Hematopoietic multipotent progenitor cell treated with erythropoietin and hydrocortisone succinate and interleukin-3 and kit ligand, for 17 days (in vitro differentiated cells): ENCODE measurements at places on chromosomes 16 and 17.

DNA sequence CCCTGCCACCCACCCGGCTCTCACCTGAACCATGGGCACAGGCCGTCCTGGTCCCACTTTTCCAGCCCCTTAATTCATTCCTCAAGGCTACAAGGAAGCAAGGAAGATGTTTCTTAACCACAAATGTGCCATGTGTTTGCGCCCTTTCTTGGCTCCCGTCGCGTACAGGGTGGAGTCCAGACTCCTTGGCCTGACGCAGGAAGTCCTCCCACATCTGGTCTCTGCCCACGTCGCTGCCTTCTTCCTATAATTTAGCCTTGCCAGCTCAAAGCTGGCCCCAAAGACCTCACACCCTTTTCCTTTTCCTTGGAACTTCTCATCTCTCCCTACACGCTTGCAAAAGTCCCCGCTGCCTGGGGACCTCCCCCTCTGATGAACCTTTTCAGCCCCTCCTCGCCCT is 38.8 kb upstream of the BHLHA9 start:
- no peak for DNase-seq

DNA sequence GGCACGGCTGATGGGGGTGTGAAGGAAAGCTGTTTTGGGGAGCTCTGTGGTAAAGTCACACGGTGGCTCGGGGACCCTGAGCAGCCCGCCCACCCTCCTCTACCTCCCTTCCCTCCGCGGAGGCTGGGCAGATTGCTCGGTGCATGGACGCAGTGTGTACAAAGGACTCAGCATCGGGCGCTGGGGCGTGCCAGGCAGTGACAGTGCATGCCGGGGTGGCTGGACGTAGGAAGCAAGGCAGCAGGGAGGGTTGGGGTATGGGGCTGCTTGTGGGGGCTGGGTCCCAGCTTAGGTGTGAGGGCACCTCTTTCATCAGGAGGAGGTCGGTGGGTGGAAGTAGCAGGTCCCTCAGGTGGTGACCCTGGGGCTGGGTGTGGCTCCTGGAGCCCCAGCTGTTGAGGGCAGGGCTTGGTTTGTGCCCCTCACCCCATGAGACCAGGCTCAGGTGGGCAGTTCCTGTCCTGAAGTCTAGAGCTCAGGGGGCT is 159.9 kb upstream of the GSE1 start:
- no peak for DNase-seq

DNA sequence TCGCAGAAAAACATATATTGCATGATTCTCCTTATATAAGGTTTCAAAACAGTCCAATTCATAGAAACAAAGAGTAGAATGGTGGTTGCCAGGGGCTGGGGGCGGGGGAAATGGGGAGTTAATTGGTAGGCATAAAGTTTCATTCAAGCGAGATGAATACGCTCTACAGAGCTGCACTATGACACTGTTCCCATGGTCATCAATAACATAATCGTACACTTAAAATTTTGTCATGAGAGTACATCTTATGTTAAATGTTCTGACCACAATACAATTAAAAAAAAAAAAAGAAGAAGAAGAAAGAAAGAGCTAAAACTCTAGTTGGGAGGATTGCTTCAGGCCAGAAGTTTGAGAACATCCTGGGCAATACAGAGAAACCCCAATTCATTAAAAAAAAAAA is 5.1 kb downstream of the PIP4K2B start:
- DNase-seq, result no peak

DNA sequence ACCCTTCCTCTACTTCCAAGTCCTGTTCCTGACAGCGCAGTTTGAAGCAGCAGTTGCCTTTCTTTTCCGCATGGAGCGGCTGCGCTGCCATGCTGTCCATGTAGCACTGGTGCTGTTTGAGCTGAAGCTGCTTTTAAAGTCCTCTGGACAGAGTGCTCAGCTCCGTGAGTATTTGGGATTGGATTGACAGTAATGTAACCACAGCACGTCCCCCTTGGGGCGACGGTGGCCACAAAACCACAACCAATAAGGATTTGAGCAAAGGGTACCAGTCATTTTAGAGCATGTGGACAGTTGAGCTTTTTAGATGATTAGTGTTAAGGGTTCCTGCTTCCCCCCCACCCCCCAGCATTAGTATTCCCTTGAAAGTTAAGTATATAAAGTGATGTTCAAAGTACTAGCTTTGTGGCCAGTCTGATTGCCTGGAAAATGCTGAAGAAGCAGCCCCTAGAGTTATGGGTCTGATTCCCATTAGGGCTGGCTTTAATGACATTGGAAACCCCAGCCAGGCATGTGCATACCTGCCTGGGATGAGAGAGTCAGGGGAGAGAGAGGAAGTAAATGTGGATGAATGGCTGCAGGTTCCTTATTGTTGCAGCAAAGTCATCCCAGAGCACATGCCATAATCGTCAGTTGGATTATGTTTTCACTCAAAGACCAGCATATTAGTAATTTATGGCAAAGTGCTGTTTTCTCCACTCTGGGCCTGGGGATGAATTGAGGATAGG is 31.6 kb upstream of the SLC12A3 start:
- DNase-seq, result no peak

GRCh38 chr16:78829280-78829679 is 729.8 kb downstream of the WWOX start:
- no peak for DNase-seq
